SK-MEL-5 (cell line): ENCODE measurements at places on chromosomes 2 and 18.

DNA sequence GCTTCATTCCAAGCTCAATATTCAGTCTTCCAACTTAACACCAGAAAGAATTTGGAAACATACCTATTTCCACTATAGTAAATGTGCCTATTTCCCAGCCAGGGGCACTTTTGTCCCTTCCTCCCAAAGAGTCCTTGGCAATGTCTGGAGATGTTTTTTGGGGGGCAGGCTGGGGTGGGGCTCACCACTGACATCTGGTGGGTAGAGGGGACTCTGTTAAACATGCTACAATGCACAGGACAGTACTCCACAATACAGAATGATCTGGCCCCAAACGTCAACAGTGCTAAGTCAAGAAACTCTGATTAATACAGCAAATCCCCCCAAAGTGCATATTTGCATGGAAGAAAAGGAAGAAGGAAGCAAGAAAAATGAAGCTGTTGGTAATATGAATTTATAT lies 61.7 kb downstream of the SMIM21 start:
- no peak for DNase-seq

- no peak for DNase-seq
These were observed 116.6 kb downstream of the SATB2 start for GRCh38 chr2:199341123-199341522.

- DNase-seq: no peak
These were observed 24.6 kb upstream of the NOTO start for GRCh38 chr2:73177645-73178255.

GRCh38 chr2:22487541-22487940 lies 897.4 kb upstream of the KLHL29 start:
- DNase-seq: no peak

DNA sequence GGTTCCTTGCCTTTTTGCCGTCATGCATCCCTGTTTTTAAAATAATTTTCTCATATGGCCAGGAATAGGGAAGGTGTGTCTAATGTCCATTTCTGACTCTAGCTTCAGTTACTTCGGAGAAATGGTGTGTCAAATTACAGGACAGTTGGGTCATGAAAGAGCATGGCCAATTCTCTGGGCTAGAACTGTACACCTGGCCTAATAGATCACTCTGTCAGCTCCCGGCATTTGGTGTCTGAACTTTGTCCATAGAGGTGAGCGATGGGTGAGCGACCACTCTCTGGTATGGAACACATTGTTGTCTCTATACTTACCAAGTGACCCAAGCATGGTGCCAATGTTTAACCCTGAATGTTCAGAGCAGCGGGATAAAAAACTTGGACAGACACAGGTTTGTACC lies 38.3 kb upstream of the ASB18 start:
- no peak for DNase-seq

DNA sequence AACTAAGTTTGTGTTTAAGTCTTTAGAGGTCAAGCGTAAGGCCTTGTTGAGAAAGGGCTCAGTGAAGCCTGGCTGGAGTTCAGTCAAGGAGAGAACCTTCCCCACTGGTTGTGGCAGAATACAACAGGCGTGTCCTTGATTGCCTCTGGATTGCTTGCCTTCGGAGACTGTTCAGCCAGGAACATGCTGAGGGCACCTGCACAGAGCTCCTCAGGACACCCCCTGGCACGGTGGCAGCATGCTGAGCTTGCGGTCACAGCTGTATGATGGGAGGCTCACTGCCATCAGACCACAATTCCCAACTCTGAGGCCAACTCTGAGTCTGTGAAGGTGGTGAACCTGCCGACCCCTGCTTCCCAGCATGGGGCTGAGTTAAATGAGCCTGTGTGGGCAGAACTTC lies 130.0 kb downstream of the LPIN1 start:
- DNase-seq: no peak
